ENCODE measurements at places on chromosomes 4 and X.

GRCh38 chrX:55057675-55058249, 17.1 kb upstream of the PAGE2B start:
- ATAC-seq = peak; percentile 61

DNA sequence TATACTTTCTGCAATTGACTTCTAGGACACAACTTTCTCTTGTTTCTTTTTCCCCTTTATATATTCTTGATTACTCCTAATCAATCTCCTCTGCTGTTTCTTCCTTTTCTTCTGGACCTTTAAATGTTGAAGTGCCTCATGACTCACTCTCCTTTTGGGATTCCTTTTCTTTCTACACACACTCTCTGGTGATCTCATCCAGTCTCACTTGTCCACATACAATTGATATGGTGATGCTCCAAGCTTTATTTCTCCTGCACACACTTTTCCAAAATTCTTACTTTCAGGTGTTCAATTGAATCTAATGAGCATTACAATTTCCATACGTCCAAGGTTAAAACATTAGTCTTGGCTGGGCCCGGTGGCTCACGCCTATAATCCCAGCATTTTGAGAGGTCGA, 794.8 kb upstream of the EPHA5 start:
- ATAC-seq = no peak

DNA sequence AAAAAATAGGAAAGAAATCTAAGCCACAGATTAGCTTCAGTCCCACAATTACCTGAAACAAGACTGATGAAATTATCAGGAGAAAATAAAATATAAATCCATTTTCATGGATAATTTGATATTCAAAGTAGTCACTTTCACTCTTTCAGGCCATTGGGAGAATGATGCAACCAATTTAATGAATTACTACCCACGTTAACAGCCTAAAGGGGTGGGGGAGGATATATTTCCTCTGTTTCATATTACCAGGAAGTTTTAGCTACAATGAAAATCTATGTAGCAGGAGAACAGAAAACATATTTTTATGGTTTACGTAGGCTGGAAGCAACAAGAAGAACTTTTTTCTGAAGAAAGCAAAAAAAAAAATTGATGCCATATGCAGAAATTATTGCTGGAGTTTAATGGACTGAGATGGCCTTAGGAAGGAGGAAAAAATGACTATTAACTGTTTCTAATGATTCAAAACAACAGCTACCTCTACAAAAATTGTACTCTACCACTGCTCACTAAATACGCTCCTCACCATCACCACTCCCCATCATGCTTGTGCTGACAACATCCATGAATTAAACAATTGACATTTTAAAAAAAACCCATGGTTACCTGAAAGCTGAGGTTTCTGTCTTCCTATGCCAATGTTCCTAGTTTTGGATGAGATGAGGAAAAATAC, 100.9 kb downstream of the CXXC4 start:
- no peak for ATAC-seq

DNA sequence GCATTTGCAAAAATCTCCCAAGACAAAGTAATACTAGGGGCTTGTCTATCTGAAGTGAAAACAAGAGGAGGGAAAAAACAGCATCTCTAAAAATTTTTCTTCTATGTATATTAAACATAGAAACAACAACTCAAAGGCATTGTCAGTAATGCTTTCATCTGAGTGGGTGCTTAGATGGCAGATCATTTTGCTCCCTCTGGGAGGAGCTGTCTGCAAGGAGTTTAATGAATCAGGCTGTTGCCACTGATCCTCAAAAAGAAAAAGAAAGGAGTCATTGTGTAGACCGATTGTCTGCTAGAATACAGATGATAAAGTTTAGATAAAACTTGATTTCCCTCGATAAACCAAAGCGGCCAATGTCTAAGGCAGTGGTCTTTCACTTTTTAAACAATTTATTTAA, 49.7 kb upstream of the KLHL8 start:
- ATAC-seq = peak; percentile 60

DNA sequence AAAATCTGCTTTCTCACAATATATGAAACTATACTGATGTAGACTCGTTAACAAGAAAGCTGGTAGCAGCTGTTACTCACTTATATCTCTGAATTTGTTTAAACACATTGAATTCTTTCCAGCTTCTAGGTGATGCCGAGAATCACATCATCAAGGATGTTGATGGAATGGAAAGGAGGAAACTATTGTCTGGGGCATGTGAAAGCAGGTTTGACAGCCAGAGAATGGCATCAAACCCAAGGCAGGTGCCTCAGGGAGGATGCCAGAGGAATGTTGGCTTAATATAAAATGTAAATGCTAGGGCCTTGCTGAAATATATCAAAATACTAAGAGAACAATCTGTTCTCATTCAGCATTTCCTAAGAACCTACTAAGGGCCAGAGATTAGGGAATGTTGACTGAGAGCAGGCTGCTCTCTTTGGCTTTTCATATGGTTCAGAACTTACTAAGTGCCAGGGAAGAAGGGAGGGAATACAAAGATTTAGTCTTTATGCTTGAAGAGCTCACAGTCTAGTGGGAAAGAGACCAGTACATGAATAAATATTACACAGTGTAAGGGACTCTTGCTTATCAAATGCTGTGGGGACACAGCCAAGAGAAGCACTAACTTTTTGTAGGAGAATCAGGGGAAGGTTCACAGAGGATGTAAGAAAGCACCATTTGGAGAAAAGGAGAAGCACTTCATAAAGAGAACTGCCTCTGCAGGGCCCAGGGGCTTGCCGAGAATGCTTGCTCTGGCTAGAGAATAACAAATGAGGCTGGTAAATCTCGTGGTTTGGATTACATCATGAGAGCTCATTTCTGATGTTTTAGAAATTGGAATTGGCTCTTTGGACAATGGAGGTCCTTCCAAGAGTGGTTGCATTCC, 14.7 kb downstream of the SLIT2 start:
- ATAC-seq = no peak
